ENCODE measurements at places on chromosomes 1 and 21.

- no peak for DNase-seq
These were observed 109.6 kb downstream of the PRDM2 start for GRCh38 chr1:13809461-13810159.

- DNase-seq: no peak
These were observed 45.1 kb downstream of the GRIK3 start for GRCh38 chr1:36989241-36989640.

- DNase-seq: no peak
These were observed 4.3 kb downstream of the GPR88 start for GRCh38 chr1:100542285-100542684.

DNA sequence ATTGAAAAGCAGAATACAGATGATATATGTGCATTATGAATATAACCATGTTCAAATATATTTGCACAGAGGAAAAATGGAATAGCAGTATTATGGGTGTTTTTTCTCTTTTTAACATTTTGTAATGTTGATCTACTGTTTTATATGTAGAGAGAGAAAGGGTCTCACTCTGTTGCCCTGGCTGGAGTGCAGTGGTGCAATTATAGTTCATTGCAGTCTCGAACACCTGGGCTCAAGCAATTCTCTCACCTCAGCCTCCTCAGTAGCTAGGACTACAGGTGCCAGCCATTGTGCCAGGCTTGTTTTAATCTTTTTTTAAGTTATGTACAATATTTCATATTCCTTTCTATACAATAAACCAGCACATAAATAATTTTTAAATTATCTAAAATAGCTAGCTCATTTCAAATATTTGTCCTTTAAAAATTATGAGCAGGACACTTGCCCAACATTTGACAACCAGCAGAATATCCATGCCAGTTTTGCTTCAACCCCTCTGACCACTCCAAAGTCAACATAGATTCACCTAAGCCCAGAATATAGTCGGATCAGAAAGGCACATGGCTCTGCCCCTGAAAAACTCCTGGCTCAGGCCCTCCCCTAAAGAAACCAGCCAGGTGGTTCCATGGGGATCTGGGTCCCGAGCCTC is 29.8 kb downstream of the ZNF281 start:
- no peak for DNase-seq

DNA sequence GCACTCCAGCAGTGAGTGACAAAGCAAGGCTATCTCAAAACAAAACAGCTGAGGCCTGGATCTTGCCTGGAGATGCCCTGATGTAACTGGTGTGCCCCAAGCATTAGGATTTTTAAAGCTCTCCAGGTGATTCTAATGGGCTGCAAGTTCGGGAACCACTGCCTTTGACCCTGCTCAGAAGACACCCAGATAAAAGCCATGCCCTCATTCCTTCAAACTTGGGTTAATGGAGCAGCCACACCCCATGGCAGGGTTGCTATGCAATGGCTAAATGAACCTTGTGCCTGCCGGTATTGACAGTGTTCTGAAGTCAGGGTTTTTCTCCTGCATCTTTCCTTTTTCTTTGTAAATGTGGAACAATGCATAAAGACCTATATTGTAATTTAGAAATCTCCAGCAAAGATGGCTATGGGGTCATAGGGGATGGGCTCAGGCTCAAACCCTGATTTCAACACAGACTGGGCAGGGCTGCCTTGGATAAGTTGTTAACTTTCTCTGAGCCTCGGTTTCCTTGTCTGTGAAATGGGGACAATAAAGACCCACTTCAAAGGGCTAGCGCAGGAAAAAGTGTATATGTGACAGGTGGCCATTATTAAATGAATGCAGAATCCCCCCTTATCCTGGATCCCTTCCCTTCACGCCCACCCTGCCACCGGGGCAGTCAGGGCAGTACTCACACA is 453 bp downstream of the TFF3 start:
- no peak for DNase-seq

DNA sequence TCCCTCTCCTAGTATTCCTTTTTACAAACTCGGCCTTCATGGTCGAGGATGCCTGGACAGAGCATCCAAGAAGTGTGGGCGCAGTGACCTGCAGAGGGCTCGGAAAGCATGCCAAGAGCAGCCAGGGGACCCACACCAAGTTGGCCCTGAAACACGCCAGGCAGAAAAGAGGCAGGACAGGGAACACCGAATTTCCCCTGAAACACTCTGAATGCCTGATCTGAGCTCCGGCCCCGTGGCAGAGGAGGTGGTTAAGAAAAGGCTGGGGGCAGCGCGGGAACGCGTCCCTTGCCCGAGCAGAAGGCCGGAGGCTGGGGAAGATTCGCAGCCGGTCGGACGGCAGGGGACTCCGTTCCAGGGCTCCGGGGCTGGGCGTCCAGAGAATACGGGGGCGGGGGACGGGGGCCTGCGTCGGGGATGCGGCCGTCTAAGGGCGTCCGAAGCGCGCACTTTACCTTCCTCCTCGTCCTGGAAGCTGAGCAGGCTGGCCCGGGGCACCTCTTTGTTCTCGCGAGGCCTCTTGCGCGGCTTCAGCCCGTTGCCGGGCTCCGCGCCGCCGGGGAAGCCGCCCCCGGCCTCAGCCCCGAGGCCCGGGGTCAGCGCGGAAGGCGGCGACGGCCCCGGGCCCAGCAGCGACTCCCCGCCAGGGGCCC is 558 bp downstream of the PAXBP1 start:
- no peak for DNase-seq
